HTR-8/SVneo (cell line): ENCODE measurements at places on chromosomes 12 and 14.

- no peak for DNase-seq
Observed at GRCh38 chr14:98725676-98726075, 546.3 kb downstream of the BCL11B start.

GRCh38 chr12:104505095-104505818, 48.5 kb downstream of the CHST11 start:
- no peak for DNase-seq

GRCh38 chr12:79644274-79645234, 46.2 kb downstream of the PAWR start:
- no peak for DNase-seq

DNA sequence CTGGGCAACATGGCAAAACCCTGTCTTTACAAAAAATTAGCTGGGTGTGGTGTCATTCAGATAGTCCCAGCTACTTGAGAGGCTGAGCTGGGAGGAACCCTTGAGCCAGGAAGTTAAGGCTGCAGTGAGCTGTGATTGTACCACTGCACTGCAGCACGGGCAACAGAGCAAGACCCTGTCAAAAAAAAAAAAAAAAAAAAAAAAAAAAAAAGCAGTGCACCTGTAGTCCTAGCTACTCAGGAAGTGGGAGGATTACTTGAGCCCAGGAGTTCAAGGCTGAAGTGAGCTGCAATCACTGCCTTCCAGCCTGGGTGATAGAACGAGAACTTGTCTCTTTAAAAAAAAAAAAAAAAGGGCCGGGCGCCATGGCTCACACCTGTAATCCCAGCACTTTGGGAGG, 5.6 kb downstream of the REM2 start:
- no peak for DNase-seq

- no peak for DNase-seq
Observed at GRCh38 chr12:51817027-51817953, 31.2 kb downstream of the FIGNL2 start.

GRCh38 chr14:60656686-60657455, 7.6 kb upstream of the SIX1 start:
- DNase-seq: peak; percentile 91

- DNase-seq: no peak
Observed at GRCh38 chr12:79114896-79115295, 250.3 kb downstream of the SYT1 start.

DNA sequence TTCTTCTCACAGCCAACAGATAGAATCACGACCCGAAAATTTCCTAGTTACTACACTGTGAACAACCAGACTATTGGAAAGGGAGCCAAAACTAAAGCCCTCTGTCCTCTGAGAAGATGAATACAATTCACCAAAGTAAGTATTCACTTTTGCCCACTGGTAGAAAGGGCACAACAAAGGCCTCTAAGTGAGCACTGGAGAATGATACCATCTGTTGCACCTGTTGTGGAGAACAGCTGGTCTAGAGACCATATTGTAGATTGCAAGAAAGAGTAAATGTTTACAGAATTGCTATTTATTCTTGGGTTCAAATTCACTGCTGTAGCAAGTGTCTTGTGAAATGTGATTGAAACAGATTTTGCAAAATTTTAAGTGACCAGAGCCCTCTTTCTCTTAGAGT, 46.9 kb upstream of the ANO6 start:
- DNase-seq: no peak

DNA sequence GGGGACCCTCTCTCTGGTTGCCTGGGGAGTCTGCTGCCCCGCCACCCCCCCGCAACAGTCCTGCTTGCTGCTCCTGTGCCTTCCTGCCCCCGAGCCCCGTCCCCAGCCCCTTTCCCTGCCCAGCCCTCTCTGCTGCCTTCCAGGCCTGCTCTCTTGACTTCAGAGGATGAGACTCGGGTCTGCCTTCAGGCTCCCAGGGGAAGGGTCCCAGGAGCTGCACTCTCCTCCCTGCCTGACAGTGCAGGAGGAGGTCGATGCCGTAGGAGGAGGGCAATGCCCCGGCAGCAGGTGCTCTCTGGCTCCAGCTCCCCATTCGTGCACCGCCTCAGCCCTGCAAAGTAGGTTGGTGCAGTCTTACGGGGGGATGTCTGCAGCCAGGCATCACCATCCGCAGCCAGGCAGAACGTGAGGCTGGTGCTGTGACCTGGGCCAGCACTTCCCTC, 185.1 kb upstream of the C14orf180 start:
- no peak for DNase-seq

GRCh38 chr14:90682615-90683014, 133.6 kb downstream of the TTC7B start:
- DNase-seq: no peak

GRCh38 chr14:69963966-69964365, 84.8 kb downstream of the SMOC1 start:
- DNase-seq: no peak

DNA sequence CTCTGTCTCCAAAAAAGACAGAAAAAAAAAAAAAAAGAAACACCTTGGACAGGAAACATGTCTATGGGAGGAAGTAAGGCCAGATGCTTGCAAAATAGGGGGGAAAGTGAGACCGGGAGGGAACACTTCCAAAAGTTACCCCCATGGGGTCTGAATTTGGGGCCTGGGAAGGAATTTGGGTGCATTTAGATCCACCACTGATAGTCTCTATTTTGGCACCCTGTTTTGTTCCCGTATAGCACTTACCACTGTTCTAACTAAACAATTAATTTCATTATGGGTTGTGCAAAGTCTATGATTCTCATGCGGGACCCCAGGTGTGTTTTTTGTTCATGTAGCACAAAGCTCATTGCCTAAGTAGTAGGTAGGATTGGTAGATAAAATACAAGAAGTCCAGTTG, 1.4 kb upstream of the MLEC start:
- DNase-seq: no peak

GRCh38 chr14:29630566-29631160, 297.0 kb downstream of the PRKD1 start:
- DNase-seq: no peak

DNA sequence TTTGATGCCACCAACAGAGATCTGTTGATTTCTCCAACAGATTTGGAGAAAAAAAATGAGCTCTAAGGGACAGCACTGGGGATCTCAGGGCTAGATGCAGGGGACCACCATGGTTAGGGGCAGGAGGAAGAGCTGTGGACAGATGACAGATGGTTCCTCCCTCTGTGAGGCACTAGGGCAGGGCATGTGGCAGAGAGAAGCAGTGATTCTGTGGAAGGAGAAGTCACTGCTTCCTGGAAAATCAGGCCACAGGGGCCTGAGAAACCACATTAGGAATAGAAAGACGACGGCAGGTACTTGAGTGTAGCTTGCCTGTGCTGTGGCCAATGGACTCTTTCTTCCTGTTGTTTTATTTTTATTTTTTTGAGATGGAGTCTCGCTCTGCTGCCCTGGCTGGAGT, 24.9 kb upstream of the TMED2 start:
- DNase-seq: no peak
